ENCODE measurements at places on chromosomes 12 and 14.

DNA sequence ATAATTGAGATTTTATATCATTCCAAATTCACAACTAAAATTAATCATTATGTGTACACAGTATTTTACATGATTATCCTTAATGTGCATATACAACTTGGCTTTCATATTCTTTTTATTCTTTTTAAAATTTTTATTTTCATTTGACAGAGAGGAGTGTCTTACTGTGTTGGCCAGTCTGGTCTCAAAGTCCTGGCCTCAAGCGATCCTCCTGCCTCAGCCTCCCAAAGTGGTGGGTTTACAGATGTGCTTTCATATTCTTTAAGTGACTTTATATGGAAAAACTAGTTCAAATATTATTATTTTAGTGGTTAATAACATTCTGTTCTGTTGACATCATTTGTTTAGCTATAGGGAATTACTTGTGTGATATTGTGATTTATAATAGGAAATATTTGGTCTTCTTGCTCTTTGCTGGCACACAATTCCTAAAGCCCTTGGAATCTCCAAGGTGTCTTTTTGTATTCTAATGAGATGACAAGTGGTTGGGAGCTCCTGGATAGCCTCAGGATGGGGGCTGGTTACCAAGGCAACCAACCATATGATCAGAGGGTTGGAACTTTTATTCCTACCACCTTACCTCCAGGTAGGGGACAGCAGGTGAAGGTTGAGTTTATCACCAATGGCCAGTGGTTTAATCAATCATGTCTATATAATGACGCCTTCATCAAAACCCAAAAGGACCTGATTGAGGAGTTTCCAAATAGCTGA is 16.0 kb upstream of the ZNF410 start:
- DNase-seq = no peak

GRCh38 chr12:106564678-106565329 is 18.0 kb upstream of the RFX4 start:
- no peak for DNase-seq

GRCh38 chr12:90652280-90652679 is 302.7 kb downstream of the CCER1 start:
- DNase-seq = no peak

GRCh38 chr12:74751441-74751840 is 213.8 kb downstream of the ATXN7L3B start:
- DNase-seq = no peak

- DNase-seq = no peak
These were observed 606 bp downstream of the TNFAIP2 start for GRCh38 chr14:103123634-103124500.

DNA sequence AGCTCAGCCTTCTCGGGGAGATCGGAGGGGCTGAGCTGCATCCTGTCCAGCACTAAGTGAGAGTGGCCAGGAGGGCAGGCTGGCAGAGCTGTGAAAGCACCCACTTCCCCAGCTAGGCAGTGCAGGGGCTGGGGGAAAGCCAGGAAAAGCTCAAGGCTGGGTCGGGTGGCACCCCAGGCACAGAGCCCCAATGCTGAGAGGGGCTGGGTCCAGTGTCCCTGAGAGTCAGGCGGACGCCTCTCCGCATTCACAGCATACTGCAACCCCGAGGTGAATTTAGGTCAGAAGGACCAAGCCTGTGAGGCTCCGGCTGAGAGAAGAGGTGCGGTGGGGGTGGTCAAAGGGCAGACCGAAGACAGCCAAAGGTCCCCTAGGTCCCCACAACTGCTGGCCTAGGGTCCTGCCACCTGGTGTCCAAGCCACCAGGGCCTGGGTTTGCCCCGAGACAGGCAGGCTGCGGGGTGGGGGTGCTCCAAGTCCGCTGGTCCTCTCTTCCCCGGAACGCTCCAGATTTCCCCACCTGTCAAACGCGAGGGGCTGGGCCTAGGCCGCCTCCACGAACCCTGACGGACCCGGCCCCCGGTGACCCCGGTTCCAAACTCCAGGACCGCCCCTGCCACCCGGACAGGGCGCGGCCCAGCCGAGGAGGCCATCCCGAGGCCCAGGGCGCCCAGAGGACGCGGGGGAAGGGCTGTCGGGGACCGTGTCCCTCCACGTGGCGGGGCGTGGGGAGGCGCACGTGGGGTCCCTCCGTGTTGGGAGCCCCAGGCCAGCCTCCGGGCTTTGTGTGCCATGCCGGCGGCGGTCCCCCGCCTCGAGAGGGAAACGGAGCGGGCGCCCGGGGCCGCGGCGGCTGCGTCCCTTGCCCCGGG is 527 bp downstream of the CAMKK2 start:
- no peak for DNase-seq

DNA sequence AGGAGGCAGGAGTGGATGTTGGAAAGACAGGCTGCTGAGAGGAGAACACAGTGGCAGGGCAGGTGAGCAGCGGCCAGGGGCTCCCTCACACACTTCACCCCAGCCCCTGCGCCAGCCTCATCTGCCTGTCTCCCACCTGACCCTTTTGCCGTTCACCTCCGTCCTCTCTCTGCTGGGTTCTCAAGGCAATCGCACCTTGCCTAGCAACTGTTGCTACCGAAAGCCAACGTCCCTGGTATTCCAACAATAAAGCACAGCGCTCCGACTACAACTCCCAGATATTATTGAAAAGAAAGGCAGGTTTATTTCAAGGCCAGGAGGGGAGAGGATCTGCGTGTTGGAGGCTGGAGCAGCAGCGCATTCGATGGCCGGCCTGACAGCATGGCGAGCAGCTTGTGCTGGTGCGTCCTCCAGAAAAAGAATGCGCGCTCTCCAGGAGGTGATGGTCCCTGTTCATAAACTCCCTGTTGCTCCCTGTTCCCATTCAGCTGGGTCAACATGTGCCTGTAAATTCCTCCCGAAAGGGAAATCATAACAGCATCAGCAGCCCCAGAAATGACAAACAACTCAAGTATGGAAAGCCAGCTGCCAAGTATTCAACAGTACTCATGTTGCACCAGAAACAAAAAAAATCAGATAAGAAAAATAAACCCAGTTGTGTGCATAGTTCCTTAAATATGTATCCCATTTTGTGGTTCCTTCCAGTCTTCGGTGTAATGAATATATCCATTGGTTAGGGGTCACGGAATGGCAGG is 153.0 kb upstream of the DIO3 start:
- no peak for DNase-seq

- DNase-seq = no peak
These were observed 185.7 kb upstream of the PPFIA2 start for GRCh38 chr12:81944886-81945285.

- DNase-seq = no peak
These were observed 65.6 kb downstream of the FBXL14 start for GRCh38 chr12:1528791-1529190.

- no peak for DNase-seq
These were observed 110.2 kb downstream of the BTG1 start for GRCh38 chr12:92035477-92035876.

DNA sequence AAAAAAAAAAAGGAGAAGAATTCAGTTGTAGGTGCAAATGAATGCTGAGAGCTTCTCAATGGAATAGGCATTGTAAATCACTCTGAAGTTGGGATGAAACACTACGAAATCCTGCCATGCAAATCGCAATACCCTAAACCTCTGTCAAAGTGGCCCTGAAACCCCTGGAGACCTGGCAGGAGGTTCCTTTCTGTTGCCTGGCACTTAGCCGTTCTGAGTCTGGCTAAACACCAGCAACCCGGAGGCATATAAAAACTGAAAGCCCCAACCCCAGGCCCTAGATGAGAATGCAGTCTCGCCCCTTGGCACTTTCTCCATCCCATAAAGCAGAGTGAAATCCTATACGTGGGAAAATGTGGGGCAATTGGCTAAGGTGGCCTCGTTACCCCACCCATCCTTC is 151.5 kb upstream of the PARP11 start:
- no peak for DNase-seq

DNA sequence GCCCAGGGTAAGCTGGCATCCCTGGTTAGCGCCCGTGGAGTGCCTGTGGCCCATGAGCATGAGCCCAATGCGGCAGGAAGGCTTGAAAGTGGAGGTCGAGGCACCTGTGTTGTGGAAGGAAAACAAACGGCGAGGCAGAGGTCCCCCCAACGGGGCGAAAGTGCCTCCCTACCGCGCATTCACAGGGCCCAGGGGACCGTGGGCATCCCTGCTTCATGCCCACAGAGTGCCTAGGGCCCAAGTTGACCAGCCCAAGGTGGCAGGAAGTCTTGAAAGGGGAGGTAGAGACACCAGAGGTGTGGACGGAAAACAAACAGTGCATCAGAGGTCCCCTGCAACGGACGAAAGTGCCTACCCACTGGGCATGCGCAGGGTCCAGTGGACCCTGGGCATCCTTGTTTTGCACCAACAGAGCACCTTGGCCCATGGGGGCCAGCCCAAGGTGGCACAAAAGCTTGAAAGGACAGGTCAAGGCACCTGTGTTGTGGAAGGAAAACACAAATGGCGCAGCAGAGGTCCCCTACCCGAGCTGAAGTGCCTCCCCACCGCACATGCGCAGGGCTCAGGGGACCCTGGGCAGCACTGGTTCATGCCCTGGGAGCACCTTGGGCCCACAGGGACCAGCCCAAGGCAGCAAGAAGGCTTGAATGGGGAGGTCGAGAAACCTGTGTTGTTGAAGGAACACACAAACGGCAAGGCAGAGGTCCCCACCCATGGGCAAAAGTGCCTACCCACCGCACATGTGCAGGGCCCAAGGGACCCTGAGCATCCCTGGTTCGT is 377.5 kb downstream of the ALG10 start:
- no peak for DNase-seq

- DNase-seq = peak; percentile 23
These were observed 17.3 kb upstream of the STAC3 start for GRCh38 chr12:57268264-57268663.

DNA sequence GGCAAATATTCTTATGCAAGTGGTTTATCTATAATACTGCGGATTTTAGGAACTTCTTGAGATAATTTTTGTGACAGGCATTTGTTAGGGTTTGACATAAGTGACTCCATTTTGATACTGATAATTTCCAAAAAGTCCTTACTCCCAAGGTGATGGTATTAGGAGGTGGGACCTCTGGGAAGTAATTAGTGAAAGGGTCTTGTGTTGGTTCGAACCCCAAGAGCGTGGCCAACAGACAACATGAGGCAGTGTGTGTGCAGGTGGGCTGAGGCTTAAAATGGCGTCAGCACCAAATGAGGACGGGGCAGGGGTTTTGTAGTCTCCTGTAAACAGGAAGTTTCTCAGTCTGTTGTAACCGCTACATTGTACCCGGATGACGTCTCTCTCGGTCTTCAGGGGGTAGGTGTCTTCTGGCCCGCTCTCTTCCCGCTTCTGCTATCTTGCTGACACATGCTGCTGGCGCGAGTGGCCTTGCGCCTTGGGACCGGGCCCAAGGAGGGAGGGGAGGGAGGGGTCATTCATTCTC is 1.7 kb upstream of the C12orf43 start:
- no peak for DNase-seq

DNA sequence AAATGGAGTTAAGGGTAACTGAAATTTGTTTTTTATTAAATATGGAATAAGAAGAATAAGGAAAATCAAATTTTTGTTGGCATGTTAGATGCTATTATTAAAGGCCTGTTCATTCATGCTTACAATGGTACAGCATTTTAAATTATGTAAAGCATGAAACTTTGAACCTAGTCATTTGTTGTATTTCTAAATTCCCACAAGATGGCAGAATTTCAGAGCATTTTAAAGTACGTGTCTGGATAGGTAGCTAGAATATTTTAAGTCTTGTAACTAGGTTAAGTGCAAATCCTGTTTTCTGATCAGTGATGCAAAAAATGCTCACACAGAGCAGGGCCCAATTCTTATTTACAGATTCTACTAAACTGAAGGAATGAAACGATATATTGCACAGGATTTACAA is 585.6 kb upstream of the MIS18BP1 start:
- DNase-seq = no peak

DNA sequence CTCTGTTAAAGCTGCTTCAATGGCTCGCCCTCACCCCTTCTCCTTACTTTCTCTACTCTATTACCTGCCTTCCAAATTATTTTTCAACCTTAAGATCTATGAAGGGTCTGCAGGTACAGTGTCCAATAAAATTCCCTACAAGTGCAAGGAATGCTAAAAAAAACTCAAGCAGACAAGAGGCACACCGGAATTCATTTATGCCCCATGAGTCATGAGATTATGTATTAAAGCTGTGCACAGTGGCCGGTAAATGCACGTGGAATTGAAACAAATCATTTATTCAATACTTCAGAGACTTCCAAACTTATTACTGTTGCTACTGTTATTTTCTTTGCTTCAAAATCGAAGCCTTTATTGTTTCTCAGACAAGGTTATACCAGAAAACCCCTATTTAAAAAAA is 68.4 kb downstream of the ST8SIA1 start:
- DNase-seq = no peak

GRCh38 chr14:94868772-94869072 is 98.8 kb upstream of the GSC start:
- DNase-seq = no peak

- no peak for DNase-seq
These were observed at the start of gene DDN for GRCh38 chr12:48999371-49000131. Gene DDN, minus strand, starts transcription at chr12:48999375. Its CDS starts 88 bp downstream, at chr12:48999287.

- DNase-seq = no peak
These were observed 795 bp upstream of the PXN start for GRCh38 chr12:120266180-120266870.

DNA sequence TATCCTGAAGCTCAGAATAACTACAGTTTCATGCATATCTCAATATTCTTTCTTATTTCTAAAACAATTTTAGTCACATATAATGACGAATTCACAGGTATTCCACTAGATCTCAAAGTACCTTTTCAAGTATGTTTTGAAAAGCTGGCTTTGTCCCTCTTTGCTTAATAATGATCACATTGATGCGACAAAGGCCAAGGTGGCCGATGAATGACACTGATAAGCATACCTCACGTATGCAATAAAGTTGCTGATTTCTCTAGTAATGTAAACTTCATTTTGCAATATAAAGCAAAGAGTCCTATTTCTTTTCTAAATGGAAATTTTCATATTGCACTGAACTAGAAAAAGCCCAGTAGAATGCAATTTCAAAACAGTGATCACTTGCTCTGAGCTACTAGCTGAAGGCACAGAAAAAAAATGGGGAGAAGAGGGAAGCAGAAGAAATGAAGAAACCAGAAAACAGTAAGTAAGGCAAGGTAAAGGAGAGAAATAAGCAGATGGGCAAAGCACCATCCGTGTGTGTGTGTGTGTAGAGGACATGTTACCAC is 29.3 kb downstream of the FGD6 start:
- DNase-seq = no peak

DNA sequence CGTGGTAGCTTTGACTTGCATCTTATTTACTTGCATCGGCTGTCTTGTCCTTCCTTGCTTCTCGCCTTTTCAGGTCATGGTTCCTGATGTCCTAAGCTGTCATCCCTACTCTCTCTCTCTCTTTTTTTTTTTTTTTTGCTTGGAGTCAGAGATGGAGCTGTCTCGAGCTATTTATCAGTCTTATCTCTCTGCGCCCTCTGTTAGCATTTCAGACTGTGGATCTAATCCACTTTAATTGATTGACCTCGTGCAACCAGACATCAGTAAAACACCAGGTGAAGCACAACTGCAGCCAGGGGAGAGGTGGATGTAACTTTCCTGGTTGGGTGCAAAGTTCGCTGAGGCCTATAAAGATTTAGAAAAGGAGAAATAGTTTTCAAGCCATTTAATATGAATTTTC is 554.8 kb downstream of the DIO2 start:
- DNase-seq = no peak

All from stimulated activated CD4-positive, alpha-beta T cell treated with anti-CD3 and anti-CD28 coated beads, Interleukin-12 subunit alpha, Interleukin-12 subunit beta, amount 100 ng/mL, for 48 hours (primary cell).